ENCODE measurements at places on chromosomes 6 and 20.

- no peak for DNase-seq
Observed at GRCh38 chr20:47031004-47031403, 136.4 kb downstream of the EYA2 start.

DNA sequence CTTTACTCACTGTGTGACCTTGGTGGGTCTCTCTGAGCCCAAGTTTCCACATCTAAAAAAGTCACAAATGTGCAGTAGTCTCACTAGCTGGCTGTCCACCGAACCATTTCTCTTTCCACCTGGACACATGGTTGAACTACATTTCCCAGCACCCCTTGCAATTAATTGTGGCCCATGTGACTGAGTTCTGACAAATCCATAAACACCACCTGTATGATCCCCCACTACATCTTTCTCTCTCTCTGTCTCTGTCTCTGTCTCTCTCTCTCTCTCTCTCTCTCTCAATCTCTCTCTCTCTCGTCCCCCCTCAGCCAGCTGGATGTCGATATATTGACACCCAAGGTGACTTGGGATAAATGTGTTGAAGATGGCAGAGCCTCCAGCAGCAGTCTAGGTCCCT is 42.8 kb downstream of the SNHG17 start:
- no peak for DNase-seq

DNA sequence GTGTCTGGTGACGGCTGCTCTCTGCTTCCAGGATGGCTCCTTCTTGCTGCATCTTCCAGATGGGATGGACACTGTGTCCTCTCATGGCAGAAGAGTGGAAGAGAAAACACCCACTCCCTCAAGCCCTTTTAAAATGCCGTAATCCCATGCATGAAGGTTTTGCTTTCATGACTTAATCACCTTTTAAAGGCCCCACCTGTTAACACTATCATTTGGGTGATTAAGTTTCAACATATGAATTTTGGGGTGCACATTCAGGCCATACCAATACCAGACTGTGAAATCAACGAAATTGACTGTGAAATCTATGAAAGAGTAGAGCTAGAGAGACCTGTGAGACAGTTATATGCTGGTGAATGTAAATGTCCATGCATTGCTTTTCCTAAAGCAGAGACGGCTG is 374.3 kb upstream of the CHD6 start:
- no peak for DNase-seq

- no peak for DNase-seq
Observed at GRCh38 chr6:150697515-150697914, 97.8 kb downstream of the PLEKHG1 start.

GRCh38 chr6:144394210-144394609 is 109.1 kb downstream of the UTRN start:
- no peak for DNase-seq

DNA sequence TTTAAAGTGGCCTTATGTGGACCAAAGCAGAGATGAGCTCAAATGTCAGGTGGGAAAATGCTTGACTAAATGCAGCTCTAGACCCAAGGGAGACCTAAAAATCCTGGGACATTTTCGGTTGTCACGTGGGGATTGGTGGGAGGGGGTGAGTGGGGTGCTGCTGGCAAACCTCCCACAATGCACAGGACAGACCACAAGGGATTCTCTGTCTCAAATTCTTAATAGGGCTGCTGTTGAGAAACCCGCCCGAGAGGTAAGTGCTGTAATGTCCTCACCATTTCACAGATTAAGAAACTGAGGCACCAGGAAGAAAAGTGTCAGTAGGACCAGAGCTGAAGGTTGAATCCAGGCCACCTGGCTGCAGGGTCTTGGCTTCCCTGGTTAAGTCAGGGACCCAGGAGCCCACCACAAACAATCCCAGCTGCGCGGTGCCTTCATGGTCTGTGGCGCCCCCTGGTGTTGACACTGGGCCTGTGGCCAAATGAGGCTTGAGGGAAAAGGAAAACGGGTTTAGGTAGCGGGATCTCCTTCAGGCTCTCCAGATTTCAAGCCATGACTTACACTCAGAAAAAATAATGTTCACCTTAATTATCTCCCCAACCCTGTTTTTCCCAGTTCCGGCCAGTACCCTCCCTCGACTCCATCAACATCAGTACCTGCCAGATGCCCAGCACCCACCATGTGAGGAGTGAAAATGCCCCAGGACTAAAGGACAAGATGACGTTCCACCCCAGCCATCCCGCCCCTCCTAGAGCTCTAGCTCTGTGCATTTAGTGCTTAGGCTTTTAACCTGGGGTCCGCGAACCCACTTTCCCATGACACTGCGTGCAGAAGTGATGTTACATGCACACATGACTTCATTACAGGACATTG is 7.2 kb downstream of the HLA-G start:
- DNase-seq = peak; percentile 41

DNA sequence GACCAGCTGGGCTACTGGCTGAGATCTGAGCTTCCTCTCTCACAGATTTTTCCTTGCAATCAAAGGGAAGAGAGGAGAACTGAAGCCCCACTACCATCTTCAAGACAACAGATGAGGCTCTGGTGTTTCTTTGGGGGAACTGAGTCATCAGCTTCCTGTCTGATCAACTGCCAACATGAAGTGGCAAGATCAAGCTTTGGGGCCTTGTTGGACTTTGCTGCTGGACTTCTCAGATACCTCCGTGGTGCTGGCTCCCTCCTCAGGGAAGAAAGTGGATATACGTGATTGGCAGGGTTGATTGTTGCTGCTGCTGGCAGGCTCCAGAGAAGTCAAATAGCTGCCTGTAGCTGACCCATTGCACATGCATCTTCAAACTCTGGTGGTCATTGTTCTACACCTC is 3.6 kb upstream of the TOX2 start:
- no peak for DNase-seq

DNA sequence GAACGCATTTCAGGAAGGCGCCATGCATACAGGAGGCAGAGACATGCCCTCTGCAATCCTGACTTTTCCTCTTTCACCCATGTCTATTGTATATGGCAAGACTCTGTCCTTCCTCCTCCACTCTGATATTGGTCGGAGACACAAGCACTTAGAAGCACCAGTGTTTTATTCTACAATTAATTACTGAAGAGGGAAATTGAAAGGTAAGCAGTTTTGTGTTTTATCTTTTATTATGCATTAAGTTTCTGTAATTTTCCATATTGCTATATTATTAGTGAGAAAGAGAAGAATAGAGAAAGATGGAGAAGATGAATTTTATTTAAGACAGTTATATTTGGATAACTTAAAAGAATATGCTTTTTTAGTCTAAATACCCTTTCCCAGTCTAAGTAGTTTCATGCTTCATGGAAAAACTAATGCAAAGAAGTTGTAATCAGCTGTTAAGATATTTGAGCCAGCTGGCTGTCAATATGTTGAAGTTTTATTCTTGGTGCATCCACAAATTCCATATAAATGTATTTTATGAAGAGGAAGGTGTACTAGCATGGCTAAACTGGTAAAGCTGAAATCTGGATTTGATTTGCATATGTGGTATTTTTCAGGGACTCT is 13.6 kb downstream of the ARID1B start:
- DNase-seq = no peak

GRCh38 chr20:62163986-62164762 is 18.7 kb upstream of the MTG2 start:
- no peak for DNase-seq

DNA sequence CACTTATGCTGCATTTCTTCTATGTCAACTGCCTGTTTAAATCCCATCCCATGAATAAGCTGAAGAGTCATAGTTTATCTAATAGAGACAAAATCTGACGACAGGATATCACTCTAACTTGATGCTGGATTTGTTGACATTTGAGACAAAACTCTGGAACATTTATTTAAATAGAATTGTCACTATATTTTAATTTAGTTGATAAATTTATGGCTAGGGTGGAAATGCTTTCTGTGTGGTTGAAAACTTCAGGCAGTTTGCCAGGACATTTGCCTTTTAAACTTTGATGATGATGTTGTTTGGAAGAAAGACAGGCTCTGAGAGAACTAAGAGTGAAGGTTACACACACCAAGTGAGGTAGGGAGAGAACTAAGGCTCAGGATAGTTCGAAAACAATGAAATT is 68.1 kb downstream of the GJA1 start:
- no peak for DNase-seq

Data from stimulated activated CD4-positive, alpha-beta T cell treated with anti-CD3 and anti-CD28 coated beads, Interleukin-15, amount 100 ng/mL, for 1 hour (primary cell).